ENCODE measurements at places on chromosomes 2 and 18.

GRCh38 chr2:25561136-25561850 is 112.1 kb downstream of the DTNB start:
- no peak for DNase-seq

DNA sequence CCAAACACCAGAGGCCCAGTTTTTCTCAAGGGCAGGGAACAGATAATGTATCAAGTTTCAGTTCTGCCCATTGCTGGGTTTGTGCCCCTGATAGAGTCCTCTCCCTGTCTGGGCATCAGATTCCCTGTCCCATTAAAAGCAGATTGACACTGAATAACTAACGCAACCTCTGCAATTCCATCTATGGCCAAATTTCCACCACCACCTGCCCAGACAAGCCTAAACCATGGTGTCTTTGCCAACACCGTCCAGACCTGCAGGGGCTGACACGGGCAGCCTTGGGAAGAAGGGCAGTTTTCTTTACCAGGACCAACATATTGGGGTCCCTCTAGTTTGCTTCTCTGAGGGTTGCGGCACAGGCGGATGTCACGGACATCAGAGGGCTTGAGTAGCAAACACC is 26.4 kb upstream of the PAX8 start:
- DNase-seq: no peak

- peak; percentile 27 for DNase-seq
Measured at GRCh38 chr2:169734169-169734847, 676 bp downstream of the KLHL23 start.

- DNase-seq: no peak
Measured at GRCh38 chr18:34220081-34220815, 4.5 kb downstream of the NOL4 start.

GRCh38 chr2:193539188-193539587 is 1344.5 kb upstream of the TMEFF2 start:
- DNase-seq: no peak

DNA sequence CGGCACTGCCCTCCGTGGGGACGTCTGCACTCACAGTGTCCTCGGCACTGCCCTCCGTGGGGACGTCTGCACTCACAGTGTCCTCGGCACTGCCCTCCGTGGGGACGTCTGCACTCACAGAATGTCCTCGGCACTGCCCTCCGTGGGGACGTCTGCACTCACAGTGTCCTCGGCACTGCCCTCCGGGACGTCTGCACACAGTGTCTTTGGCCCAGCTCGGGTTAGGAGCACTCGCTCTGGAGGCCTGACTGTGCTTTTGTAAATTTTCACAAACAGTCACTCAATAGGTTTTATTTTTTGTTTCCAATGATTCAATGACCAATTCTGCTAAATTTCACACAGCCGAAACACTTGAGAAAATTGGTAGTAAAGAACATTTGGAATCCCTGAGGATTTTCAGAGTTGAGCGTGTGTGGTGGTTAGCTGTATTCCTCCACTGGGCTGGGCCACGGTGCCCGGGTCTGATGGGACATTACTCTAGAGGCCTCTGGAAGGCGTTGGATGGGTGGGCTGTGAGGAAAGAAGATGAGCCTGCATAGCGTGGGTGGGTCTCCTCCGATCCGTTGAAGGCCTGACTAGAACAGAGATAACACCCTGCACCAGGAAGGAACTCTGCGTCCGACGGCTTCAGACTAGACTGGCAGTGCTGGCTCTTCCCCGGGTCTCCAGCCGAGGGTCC is 134.8 kb downstream of the RTP5 start:
- no peak for DNase-seq

DNA sequence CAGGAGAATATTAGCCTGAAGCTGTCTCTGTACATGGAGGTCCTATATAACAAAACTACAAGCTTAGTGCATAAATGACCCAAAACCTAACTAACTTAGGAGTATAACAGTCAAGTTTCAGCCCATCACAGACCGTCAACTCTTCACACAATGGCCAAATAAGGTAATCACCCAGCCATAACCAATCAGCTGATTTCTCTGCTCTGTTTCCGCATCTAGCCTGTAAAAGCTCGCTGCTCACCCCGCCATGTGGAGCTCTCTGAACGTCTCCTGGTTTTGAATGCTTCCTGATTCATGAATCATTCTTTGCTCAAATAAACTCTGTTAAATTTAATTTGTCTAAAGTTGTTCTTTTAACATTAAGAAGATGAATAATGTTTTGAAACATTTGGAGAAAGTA is 593.6 kb downstream of the TMX3 start:
- no peak for DNase-seq

- no peak for DNase-seq
Measured at GRCh38 chr2:223316342-223316741, 264.4 kb downstream of the KCNE4 start.

DNA sequence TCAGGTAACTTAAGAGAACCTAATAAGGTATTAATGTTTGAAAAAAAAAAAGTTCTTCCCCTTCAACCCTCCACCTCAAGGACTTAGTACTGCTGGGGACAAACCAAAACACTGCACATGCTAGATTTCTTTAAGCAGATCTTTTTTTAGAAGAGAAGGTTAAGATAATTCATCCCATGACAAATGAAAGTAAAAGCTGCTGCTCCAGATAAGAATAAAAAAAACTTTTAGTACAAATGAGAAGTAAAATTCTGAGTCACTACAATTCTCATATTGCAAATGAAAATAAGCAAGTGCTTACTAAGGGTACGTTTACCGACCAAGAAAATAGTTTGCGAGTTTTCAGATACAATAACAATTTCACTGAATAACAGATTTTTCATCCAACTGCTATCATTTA is 8.9 kb downstream of the STAM2 start:
- DNase-seq: peak; percentile 27

- no peak for DNase-seq
Measured at GRCh38 chr18:55651236-55651635, 63.2 kb upstream of the TCF4 start.

DNA sequence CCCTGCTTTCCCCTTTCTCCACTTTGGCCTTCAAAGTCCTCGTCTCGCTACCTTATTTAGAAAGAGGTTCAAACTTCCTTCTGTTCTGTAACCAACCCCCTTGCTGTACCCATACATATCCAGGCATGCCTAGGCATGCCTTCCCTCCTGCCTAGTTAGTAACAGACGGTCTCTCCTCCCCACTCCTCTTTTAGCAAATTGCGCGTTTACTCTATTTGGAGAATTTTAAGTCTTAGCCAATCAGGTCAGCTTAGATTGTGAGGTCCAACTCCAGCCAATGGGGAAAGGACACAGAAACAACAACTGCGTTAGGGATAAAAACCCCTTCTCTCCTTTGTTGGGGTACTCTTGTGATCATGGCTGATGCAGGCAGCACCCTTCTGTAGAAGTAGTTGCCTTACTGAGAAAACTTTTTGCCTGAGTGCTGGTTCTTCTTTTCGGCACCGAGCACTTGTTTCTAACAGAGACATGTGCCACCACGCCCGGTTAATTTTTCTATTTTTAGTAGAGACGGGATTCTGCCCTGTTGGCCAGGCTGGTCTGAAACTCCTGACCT is 85.9 kb upstream of the FOXI3 start:
- DNase-seq: no peak

- DNase-seq: no peak
Measured at GRCh38 chr2:163370169-163370886, 365.5 kb downstream of the FIGN start.

DNA sequence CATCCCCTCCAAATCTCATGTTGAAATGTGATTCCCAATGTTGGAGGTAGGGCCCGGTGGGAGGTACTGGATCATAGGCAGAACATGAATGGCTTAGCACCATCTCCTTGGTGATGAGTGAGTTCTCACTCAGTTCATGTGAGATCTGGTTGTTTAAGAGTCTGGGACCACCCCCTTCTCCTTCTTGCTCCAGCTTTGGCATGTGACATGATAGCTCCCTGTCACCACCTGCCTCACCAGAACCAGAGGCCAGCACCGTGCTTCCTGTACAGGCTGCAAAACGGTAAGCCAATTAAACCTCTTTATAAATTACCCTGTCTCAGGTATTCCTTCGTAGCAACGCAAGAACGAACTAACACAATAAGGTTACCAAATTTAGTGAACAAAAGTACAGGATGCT is 95.4 kb downstream of the ZBTB7C start:
- no peak for DNase-seq

- no peak for DNase-seq
Measured at GRCh38 chr2:8533923-8534322, 147.9 kb upstream of the ID2 start.

DNA sequence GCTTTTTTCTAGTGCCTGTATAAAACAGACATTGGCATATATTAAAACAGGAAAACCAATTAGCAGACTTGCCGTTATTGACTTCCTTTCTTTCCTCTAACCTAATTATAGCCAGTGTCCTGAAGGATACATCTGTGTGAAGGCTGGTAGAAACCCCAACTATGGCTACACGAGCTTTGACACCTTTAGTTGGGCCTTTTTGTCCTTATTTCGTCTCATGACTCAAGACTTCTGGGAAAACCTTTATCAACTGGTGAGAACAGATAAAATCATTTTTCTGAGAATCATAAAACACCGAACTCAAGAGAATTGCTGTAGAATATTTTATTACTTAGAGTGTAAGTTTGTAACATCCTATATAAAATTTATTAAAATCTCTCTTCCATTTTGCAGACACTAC is 74.3 kb downstream of the SCN2A start:
- no peak for DNase-seq

- DNase-seq: no peak
Measured at GRCh38 chr2:235506291-235506996, 12.6 kb downstream of the AGAP1 start.

DNA sequence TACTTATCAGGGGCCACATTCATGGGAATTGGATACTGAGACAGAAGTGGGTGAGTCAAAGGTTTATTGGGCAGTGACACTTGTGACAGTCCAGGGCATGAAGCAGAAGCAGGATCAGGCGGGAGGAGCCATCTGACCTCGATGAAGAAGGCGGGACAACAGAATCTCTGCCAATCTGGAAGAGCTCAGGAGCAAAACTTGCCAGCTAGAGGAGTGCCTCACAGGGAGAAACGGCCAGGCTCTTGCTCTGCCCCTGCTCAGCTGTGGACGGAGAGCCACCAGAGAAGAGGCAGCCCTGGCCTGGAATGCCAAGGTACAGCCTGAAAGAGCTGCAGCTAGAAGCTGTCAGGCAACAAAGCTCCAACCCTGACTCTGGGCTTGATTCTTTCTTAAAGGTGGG is 16.9 kb downstream of the DAW1 start:
- DNase-seq: no peak

DNA sequence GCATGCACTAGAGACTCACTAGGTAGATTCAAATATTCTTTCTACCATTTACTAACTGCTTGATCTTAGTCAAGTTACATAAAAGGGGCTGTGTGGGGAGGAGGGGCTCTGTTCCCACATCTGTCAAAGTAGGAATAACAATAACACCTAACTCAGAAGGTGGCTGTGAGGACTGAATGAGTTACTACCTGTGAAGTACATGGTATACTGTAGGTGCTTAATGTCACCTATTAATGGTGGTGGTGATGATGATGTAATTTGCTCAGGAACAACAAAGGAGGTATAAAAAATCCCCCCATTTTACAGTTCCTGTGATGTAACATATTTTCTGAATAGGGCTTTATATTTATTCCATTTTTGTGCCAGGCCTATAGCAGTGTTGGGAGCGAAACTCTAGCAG is 40.7 kb downstream of the STAT1 start:
- no peak for DNase-seq

Measured in GM12892 (cell line).